ENCODE measurements at places on chromosomes 11 and 22.

DNA sequence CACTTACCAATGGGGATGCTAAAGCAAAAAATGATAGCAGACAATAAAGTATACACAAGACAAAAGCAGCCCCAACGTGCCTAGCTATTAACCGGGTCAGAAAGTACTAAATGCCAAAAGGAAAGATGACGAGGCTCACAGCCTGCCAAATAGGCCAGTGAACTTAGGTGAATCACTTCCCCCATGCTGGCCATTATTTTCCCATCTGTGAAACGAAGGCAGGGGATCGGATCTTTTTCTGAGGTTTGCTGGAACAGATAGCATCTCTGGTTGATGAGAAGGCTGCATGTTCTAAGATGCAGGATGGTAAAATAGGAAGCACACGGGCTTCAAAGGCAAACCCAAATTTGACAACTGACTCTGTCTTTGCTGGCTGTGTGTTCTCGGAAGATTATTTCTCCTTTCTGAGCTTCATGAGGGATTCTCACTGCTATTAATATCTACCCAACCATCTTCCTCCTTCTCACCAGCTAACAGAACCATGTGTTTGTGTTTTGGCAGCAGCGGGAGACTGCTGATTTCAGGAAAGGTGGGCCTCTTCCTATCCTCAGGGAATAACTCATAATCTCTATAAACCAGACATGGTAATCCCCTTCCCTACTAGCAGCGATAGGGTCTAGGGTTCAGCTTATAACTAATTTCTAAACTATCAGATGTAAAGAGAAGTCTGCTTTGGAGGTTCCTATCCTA is 390.7 kb downstream of the LARGE1 start:
- H3K4me1 ChIP-seq = peaks cover 28% of the 10 kb centered on the region
- peaks cover 4% of the 10 kb centered on the region for H3K36me3 ChIP-seq

DNA sequence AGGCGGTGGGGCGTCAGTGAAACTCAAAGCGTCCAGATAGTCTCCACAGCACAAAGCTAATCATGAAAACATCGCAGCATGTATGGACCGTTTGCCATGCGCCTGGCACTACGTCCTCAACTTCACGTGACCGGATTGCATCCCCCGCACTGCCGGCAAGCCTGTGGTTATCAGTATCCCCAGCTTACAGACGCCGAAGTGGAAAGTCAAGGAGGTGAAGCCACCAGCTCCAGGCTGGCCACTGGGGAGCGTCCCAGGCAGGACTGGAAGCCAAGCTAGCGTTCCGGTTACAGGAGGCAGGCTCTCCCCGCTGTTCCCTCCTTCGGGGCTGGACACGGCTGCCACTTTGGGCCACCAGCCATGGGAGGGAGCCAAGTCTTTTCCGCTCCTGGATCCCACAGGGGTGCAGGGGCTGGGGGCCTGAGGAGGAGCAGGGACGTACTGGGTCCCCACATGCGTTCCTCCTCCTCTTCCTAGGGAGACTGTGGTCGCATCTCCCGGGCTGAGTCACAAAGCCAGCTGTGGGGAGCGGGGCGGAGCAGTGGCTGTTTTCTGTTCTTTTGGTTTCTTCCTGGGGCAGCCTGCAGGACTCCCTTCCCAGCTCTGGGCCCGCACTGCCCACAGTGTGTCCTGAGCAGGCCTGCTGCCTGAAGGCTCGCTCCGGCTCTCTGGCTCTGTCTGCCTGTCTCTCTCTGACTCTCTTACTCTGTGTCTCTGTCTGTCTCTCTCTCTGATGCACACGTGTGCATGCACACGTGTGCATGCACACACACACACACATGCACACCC is 4.3 kb upstream of the OSBPL5 start:
- no peak for DNase-seq
- H3K27ac ChIP-seq = no peak overlapping the region
- no peaks in the 10 kb centered on the region for H3K36me3 ChIP-seq
- H3K4me1 ChIP-seq = peaks cover 34% of the 10 kb centered on the region
- H3K27me3 ChIP-seq = peaks cover 11% of the 10 kb centered on the region

- no peak for DNase-seq
- no peaks in the 10 kb centered on the region for H3K36me3 ChIP-seq
- no peak overlapping the region for H3K4me3 ChIP-seq
- peaks cover 1% of the 10 kb centered on the region for H3K4me1 ChIP-seq
- H3K27ac ChIP-seq = no peak overlapping the region
- peaks cover under 1% of the 10 kb centered on the region for H3K27me3 ChIP-seq
Measured at GRCh38 chr11:113942256-113942655, 32.7 kb upstream of the HTR3A start.

GRCh38 chr11:101727451-101727850 is 143.6 kb upstream of the TRPC6 start:
- DNase-seq = no peak
- no peaks in the 10 kb centered on the region for H3K4me1 ChIP-seq
- no peak overlapping the region for H3K27ac ChIP-seq

DNA sequence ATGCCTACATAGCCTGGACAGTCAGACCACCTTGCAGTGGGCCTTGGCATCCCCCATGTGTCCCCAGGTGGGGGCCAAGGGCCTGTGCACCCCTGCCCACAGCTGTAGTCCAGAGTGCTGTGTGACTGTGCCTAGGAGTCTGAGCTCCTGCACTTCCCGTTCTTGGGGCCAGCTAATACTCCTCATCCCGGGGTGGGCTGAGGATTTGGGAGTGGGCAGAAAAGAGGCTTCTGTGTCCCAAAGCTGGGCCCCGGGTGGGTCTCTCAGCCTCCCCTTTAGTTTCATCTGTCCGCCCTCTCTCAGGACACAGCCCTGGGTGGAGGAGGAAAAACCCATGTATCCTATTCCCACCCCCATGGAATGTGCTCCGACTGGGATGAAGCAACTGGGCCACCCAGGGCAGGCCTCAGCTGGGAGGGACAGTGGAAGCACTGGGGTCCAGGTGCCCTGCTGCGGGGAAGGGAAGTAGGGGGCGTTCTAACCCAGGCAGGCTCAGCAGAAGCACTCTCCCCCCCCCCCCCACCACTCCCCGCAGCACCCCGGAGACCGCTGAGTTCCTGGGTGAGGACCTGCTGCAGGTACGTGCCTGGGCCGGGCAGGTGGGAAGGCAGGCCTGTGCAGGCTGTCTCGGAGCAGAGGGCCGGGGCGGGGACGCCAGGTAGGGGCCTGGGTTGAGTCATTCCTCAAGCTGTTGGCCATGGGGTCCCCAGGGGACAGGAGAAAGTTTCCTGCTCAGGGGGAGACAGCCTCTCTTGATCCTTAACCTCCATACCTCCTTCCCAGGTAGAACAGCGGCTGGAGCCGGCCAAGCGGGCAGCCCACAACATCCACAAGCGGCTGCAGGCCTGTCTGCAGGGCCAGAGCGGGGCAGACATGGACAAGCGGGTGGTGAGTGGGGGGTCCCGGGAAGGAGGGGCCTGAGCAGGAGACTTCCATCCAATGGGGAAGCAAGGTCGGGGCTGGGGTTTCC is 1.4 kb downstream of the SH3BP1 start:
- no peaks in the 10 kb centered on the region for H3K27me3 ChIP-seq
- peaks cover 13% of the 10 kb centered on the region for H3K36me3 ChIP-seq
- peaks cover 48% of the 10 kb centered on the region for H3K4me1 ChIP-seq
- peak overlapping the region; percentile 85 for H3K4me3 ChIP-seq
- DNase-seq = no peak

Measured in nephron progenitor cell (in vitro differentiated cells).